ENCODE measurements at places on chromosomes 6 and 20.

DNA sequence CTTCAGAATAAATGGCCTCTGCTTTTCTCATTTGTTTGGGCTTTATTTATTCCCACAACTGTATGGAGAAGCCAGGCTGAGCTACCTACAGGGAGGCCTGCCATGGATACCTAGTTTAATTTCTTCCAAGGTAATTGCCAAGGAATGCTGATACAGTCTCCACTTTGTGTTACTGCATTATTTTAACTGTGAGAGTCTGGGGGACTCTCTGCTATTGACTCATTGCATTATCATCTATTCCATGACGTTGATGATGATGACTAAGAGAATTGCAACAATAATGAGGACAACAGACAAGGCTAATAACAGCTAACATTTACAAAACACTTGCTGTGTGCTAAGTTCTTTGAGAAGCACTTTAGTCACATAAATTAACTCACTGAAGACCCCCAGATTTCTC is 88.3 kb upstream of the COL21A1 start:
- DNase-seq, result no peak

DNA sequence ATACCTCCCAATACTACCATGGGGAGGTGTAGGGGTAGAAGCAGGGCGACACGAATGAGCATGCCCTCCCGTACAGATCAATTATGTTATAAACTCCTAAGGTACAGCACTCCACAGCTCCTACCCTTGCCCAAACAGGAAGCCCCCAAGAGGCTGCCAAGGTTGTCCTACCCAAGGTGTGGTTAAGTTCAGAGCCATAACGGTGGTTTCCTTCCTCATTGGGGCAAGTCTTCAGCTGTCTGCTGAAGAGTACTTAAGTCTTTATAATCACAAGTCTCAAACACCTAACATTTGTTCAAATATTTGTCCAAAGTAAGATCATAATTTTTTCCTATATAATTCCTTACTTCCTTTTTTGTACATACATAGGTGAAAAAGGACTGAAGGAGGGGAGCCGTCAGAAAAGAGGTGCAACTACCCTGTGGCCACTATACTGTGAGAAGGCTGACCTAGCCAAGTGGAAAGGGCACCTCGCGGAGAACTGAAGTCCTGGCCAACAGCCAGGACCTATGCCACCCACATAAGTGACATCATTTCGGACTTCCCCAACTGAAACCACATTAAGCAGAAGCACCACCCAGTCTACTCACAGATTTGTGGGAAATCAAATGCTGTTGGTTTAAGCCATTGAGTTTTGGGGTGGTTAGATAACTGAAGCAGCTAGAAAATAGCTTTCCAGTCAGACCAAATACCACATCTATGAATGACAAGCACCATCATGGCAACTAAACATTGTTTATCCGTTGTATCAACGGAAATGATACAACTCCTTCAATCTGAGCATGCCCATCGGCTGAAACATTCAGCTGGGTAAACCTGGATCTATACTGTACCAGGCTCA is 2.9 kb upstream of the RAB22A start:
- DNase-seq, result peak; percentile 75

- DNase-seq, result no peak
These were observed 15.4 kb downstream of the FBXL4 start for GRCh38 chr6:98932381-98932780.

DNA sequence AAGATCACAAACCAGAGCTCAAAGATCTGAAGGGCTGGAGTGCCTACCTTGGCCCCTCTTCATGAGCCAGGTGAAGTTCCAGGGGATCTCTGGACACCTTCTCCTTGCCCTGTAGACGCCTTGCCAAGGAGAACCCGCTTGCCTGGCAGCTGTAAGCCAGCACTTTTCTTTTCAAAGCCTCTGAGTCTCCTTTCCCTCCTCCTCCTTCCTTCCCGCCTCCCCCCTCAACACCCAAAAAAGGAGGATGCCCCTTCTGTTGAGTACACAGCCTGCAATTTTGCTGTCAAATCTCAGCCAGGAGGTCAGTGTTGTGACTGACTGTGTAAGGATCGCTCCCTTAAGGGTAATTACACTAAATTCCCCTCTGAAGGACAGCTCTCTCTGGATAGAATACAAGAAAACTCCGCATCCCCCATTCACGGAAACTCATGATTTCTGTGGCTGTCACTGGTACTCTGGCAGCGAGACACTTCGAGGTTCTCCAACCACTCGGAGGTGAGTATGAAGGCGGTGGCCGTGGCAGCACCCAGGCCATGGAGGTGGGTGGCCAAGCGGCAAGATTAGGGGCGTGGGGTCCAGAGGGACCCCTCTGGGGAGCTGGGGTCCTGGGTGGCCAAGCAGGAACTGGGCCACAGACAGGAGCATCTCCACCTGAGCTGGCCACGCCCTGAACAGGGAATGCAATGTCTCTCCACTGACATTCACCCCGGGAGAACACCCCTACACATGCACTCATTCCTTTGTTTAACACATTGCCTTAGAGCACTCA is 23.2 kb upstream of the FOXP4 start:
- no peak for DNase-seq

DNA sequence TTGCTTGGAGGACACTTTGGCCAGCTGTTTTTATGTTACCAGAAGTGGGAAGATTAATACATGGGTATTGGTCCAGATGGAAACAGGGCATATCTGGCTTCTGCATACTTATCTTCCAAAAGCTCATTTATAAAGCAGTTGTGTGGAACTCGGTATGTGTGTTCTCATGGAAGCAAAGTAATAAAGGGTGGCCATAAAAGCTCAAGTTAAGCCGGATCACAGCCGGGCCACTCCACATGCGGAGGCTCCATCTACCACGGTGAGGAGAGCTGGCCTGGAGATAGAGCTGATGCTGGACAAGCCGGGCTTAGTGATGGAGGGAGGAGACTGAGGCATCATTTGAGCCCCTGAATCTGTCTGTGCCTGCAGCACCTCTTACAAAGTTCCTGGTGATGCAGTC is 38.6 kb upstream of the KIF16B start:
- no peak for DNase-seq
